Activated naive CD8-positive, alpha-beta T cell treated with anti-CD3 and anti-CD28 coated beads for 36 hours (primary cell): ENCODE measurements at places on chromosomes 4 and X. TPM values are rescaled to one million over a fixed set of nuclear protein-coding genes. Genes with fewer than 3 reads are reported as not detected.

DNA sequence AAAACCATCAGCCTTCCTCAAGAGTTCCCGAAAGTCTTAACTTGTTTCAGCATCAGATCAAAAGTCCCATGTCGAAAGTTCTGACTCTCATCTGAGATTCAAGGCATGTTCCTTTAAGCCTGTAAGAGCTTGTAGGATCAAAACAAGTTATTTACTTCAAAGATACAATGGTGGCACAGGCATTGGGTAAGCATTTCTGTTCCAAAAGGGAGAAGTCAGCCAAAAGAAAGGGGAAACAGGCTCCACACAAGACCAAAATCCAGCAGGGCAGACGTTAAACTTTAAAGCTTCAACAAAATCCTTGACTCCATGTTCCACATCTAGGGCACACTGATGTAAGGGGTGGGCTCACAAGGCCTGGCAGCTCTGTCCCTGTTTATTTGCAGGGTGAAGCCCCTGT lies 91.7 kb downstream of the FHDC1 start:
- no peak for DNase-seq
- no peak overlapping the region for H3K27ac ChIP-seq
- no peaks in the 10 kb centered on the region for H3K36me3 ChIP-seq
- H3K4me1 ChIP-seq, result peaks cover 3% of the 10 kb centered on the region

- peaks cover 2% of the 10 kb centered on the region for H3K4me1 ChIP-seq
- no peaks in the 10 kb centered on the region for H3K27me3 ChIP-seq
- H3K27ac ChIP-seq, result no peak overlapping the region
Observed at GRCh38 chr4:39597695-39598381, 40.8 kb downstream of the SMIM14 start.

DNA sequence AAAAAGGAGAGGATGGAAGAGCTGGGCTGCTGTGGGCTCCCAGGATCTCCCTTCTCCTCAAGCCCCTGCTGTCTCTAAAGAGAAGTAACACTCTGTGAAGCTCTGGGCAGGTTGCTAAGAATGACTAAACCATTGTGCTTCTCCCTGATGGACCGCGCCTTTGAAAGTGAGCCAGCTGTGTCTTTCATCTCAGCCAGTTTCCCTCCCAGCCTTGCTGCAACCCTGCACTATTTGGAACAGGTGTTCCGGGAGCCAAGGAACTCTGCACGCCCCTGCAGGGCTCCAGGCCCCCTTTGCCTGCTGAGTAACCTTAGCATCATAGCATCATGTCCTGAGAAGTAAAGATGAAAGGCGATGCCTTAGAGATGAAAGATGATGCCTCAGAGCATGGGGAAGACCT lies 39.7 kb downstream of the SMIM20 start:
- no peak overlapping the region for H3K27ac ChIP-seq
- peaks cover 13% of the 10 kb centered on the region for H3K4me1 ChIP-seq
- DNase-seq, result no peak
- no peak overlapping the region for H3K4me3 ChIP-seq

SYTL5 gene
- total RNA-seq, result not detected

- no peak overlapping the region for H3K4me3 ChIP-seq
- peaks cover 48% of the 10 kb centered on the region for H3K36me3 ChIP-seq
- H3K4me1 ChIP-seq, result peaks cover 33% of the 10 kb centered on the region
- no peak for DNase-seq
Observed at GRCh38 chr4:88275949-88276515, 8.3 kb downstream of the PPM1K start.

PABPC1L2B gene
- not detected for total RNA-seq

GPM6B gene
- not detected for total RNA-seq

GRCh38 chrX:7574325-7574724 lies 268.6 kb upstream of the VCX start:
- H3K4me1 ChIP-seq, result no peaks in the 10 kb centered on the region
- no peaks in the 10 kb centered on the region for H3K27me3 ChIP-seq
- no peak overlapping the region for H3K27ac ChIP-seq
- DNase-seq, result no peak
- H3K4me3 ChIP-seq, result no peak overlapping the region

DNA sequence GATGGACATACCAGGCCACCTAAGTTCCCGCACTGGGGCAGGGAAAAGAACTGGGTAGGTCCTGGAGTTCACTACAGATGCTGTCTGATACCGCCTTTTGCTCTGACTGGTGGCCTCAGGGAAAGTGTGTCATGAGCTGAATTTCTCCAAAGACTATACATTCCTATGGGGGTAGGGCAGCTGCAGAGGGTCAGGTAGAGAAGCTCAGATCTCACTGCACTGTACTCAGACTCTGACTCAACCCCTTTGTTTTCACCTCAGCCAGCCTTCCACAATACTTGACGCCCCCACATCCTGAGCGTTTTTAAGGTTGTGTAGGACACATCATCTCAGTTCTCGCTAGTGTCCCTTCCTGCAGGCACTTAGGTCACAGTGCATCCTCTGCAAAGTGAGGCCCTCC lies 7.8 kb downstream of the GATB start:
- no peaks in the 10 kb centered on the region for H3K27me3 ChIP-seq
- H3K36me3 ChIP-seq, result peaks cover 26% of the 10 kb centered on the region
- peaks cover 8% of the 10 kb centered on the region for H3K4me1 ChIP-seq
- H3K27ac ChIP-seq, result no peak overlapping the region
- no peak overlapping the region for H3K4me3 ChIP-seq
- peak; percentile 3 for DNase-seq
